ENCODE measurements at places on chromosomes 12 and 14. TPM values are rescaled to one million over a fixed set of nuclear protein-coding genes. Genes with fewer than 3 reads are reported as not detected.

- no peak for DNase-seq
Observed at GRCh38 chr12:115667116-115667515, 610.4 kb downstream of the MED13L start.

- no peak for DNase-seq
Observed at GRCh38 chr12:127175361-127175760, 1091.6 kb upstream of the TMEM132C start.

The DBX2 gene
- not detected for total RNA-seq

The RNASE8 gene
- not detected for total RNA-seq

- no peak for DNase-seq
Observed at GRCh38 chr12:2629051-2629450, 165.7 kb upstream of the FKBP4 start.

The KCNC2 gene
- total RNA-seq: not detected

- DNase-seq: no peak
Observed at GRCh38 chr12:49626169-49626835, 2.9 kb downstream of the PRPF40B start.

DNA sequence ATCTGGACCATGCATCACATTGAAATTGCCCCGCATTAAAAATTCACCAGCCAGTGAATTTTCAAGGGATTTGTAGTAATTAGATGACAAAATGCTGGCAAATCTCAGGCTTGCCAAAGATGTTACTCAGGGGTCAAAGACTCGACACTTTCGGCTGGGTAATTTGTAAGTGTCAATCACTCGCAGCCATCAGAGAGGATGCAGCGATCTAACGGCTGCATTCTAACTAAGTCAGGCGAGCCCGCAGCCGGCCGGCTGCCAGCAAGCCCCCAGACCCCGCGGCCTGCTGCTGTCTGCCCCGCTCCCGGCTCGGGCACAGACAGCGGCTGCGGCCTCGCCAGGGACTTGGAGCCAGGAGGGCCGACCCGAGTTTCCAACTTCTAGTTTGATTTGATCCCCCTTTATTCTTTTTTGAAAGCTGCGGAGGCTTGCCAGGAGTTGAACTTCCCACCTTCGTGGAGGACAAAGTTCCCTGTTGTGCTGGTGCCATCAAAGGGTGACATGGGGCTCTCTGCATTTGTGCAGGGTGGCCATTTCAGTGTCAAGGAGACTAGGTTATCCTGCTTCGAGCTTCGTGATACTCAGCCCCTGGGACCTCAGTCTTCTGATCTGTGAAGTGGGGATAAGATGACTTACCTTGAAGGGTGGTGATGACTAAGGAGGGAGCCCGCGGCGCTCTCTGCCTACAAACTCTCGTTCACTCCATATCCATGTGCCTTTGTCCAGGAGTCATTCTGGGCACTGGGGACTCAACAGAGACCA is 169.9 kb downstream of the RBM19 start:
- no peak for DNase-seq

GRCh38 chr14:53748691-53749090 is 207.9 kb downstream of the BMP4 start:
- no peak for DNase-seq

DNA sequence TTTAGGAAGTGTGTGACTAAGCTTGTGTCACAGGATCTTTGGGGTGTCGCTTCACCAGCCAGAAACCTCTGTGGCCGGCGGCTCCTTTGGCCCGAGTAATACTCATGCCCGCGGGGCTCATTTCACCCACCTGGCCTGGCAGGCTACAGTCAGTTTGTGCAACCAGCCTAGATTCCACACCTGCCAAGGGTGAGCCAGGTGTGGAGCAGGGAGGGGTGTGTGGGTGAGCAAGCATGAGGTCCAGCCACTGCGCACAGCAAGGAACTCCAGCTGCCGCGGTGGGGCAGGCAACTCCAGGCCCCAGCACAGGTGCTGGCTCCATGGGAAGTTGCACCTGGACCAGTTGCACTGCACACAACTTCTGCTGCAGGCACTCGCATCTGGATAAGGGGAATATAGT is 462.3 kb upstream of the LRFN5 start:
- DNase-seq: no peak

DNA sequence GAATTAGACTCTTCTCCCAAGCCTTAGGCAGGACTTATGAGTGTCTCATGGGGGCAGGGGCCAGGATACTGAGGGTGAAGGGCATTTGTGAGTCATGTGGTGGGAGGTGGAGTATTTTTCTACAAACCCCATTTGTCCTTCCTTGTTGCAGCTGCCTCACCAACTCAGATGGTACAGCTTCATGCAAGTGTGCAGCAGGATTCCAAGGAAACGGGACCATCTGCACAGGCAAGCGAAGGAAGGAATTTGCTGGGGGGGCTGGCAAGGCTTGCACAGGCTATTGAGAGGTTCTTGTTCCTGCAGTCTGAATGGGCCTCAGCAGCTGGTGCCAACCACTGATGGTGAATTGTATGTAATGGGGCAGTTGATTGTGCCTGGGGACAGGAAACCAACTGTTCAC is 125.1 kb downstream of the STAB2 start:
- DNase-seq: peak; percentile 56

GRCh38 chr14:30710876-30711275 is 88.8 kb downstream of the SCFD1 start:
- no peak for DNase-seq

GRCh38 chr14:32991691-32992090 is 53.0 kb downstream of the NPAS3 start:
- DNase-seq: no peak

- DNase-seq: no peak
Observed at GRCh38 chr14:58216544-58216943, 16.6 kb downstream of the ACTR10 start.

GRCh38 chr14:30078811-30079402 is 151.3 kb upstream of the PRKD1 start:
- DNase-seq: no peak

The IFI27 gene
- total RNA-seq: 0.55 TPM

The AQP6 gene
- not detected for total RNA-seq

DNA sequence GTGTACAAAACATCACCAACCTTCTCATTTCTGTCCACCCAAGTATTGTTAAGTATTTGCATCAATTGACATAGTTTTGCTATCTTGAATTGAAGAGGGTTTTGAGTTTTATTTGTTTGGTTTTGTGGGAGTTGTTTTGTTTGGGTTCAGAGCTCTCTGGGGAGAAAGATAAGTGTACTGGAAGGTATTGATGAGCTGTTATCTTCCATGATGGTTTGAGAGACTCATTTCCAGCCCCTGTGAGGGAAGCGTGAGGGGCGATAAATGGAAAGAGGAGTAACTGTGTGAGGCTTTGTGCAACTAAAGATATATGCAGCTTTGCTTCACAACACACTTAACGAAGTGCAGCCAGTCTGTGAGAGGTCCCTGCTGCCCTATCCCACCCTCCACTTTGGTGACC is 15.7 kb upstream of the CIPC start:
- no peak for DNase-seq

DNA sequence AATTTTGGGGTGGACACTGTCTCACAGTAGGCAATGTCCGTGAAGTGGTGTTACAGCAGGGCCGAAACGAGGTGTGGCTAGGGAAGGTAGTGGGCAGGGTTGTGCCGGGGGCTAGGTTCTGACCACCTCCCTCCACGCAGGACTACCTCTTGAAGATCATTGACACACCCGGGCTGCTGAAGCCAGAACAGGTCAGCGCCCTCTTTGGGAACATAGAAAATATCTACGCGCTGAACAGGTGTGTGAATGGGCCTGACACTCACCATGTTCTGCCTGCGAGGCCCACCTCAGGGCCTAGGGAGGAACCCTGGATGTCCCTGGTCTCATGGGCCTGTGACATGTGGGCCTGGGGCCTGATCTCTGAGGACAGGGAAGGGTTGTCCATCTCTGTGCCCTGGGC is 24.6 kb downstream of the PLEKHG3 start:
- DNase-seq: no peak

DNA sequence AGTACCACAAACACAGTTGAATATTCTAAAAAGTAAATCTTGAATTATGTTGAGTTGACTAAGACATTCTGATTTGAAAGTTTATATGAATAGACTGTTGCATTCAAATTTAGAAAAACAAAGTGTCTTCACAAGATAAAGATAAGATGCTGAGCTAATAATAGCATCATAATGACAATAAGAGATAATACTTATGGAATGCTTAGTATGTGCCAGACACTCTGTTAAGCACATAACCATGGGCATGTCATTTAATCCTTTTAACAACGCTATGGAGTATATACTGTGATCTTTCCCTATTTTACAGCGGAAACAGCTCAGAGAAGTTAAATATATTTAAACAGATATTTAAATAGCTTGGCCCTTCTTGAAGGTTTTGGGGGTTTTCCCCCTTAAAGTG is 163.4 kb downstream of the SRGAP1 start:
- DNase-seq: no peak

GRCh38 chr14:66508846-66509621 is 1.1 kb downstream of the GPHN start:
- peak; percentile 50 for DNase-seq

- no peak for DNase-seq
Observed at GRCh38 chr14:89700801-89701200, 253.7 kb downstream of the EFCAB11 start.

Measured in SJCRH30 (cell line).